ENCODE measurements at places on chromosomes 16 and 17.

GRCh38 chr17:34813290-34813689, 148.0 kb downstream of the CCT6B start:
- no peak for DNase-seq

DNA sequence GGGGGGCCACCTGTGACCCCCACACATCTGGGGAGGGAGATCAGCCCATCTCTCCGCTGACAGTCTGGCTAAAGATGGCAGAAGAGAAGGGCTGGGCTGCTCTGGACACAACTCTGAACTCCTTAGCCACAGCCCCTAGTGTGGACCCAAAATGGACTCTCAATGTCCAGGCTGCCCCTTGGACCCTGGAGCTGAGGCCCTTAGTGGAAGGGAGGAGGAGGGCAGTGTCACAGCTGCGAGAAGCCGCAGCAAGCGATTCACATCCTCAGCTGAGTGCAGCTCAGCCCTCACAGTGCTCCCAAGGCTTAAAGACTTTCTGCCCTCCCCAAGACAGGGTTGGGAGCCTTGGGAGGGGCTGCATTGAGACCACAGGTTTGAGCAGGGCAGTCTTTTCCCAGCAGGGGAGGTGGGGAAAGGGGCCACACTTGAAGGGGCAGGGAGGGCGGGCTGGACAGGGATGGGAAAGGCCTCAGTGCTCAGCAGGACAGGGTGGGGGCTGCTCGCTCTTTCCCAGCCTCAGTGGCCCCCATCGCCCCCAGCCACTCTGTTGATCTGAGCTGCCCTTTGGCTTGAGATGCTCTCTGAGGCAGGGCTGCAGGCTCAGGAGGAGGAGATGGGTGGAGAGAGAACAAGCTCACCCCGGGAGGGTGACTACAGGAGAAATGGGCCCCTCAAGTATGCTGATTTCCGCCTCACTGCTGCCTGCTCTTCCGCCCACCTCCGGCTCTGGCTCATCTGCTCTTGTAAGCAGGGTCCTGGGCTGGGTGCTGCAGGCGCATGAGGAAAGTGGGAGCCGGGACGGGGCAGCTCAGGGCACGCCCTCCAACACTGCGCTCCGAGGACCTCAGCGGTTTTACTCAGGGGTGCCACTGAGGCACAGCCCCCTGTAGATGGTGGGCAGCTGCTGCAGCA, 50.9 kb upstream of the MTSS2 start:
- no peak for DNase-seq

DNA sequence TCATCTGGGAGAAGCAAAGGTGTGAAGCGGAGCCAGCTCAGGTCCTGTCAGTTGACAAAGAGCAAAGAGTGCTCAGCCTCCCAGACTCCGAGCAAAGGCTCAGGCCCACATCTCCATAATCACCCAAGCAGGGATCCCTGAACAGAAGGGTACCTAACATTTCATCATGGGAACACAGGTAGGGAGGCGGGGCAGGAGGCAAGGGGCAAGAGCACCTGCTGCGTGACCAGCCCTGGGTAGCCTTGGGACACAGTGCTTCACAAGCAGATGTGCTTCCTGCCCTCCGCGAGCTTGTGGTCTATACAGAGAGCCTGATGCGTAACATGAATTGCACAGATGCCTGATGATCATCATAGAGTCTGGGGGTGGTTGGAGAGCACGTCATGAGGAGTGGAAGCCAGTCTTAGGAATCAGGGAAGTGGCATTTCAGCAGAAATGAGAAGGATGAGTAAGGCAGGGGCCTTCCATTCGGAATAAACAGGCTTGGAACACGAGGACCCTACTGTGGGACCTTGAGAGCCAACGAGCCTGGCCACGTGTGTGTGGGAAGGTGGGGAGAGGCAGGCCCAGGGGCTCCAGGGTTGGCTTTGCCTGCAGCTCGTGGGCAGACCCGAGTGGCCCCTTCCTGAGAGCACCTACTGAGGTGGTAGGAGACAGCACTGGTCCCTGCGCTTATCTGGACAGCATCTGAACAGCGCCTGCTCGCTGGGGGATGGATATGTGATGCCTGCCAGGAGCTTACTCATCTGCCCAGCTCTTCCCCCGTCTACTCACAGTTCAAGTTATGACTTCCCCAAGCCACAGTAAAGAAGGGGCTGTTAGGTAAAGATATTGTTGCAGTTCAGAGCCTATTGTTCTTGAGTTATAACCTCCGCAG, 125.8 kb downstream of the CCDC182 start:
- DNase-seq = no peak

- DNase-seq = no peak
Measured at GRCh38 chr17:80917716-80918560, 73.7 kb upstream of the CHMP6 start.

DNA sequence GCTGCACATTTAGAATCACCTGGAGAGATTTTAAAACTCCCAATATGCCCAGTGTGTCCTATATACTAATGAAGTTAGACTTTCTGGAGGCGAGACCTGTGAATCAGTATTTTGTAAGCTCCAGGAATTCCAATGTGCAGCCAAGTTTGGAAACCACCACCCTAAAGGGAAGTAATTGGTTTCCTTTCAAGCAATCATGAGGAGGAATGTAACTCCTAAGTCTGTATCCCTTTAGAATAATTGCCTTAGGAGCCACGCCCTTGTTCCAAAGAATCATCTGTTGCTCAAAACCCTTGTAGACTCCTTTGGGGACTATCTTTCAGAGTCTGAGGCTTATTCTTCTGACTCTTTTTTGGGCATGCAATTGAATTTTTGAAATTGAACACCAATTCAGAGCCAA, 84.4 kb downstream of the DNAH9 start:
- DNase-seq = no peak

DNA sequence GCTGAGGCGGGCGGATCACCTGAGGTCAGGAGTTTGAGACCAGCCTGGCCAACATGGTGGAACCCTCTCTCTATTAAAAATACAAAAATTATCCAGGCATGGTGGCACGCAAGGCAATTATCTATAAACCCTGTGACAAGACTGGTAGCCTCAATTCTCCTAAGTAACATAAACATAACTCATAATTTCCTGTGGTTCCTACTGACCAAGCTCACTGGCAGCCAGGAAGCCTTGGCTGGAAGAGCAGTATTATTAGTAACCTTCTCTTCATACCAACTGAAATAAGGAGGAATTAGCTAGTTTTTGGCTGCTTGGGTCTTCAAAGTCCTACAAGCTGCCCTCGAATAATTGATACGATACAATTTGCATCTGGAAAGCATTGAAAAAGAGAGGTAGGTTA, 31.6 kb upstream of the LRRC37A3 start:
- DNase-seq = no peak

- DNase-seq = no peak
Measured at GRCh38 chr17:27547301-27547683, 83.7 kb upstream of the LGALS9 start.

GRCh38 chr17:81549031-81549557, 3.1 kb downstream of the FAAP100 start:
- DNase-seq = no peak

GRCh38 chr17:64024215-64024654, 3.8 kb upstream of the ICAM2 start:
- DNase-seq = no peak

GRCh38 chr17:1005361-1005946, 8.5 kb downstream of the TIMM22 start:
- peak; percentile 77 for DNase-seq

- DNase-seq = no peak
Measured at GRCh38 chr16:9138021-9138680, 46.7 kb downstream of the HAPSTR1 start.

DNA sequence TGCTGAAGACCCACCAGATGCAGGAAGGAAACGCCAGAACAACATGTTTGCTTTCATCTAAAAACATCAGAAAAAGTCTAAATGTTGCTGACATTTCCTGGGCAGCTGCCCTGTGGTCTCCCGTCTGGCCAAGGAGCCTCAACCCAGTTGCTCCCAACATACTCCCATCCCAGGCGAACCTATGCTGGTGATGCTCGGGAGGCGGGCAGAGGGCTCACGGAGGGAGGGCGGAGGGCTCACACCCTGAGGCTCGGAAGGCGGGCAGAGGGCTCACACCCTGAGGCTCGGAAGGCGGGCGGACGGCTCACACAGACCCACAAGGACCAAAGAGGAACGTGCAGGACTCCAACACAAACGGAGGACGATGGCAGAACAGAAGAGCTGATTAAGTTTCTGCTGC, 135.4 kb downstream of the ANKRD11 start:
- no peak for DNase-seq

DNA sequence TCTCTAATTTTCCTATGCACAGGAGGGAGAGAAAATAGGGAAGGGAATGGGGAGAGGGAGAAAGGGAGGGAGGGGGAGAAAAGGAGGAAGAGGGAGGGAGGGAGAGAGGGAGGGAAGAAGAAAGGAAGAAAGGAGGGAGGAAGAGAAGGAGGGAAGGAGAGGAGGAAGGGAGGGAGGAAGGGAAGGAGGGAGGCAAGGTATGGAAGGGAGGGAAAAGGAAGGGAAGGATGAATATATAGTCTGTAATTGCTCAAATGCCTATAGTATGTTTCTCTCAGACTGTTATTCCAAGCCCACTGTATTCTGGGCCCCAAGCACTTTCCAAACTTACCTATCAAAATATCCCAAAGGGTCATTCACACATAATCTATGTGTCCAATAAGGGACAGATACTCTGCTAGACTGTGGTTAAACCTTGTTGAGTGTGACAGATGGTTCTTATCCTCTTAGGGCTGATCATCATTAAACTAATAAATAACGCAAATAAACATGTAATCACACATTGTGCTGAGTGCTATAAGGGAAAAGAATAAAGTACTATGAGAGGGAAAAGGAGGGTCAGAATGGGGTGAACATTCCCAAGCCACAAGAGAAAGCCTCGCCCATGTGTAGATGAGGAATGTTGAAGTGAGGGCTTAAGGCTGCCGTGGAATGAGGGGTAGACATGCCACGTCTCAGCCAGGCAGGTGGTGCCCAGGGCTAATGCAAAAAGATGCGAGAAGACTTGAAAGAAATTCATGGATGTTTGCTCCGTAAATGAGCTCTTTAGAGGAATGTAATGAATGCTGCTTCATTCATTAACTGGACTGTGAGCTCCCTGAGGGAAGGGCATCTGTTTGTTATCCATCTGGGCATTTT, 30.6 kb downstream of the ASIC2 start:
- no peak for DNase-seq

- DNase-seq = no peak
Measured at GRCh38 chr17:74028354-74029116, 174.9 kb upstream of the RPL38 start.

DNA sequence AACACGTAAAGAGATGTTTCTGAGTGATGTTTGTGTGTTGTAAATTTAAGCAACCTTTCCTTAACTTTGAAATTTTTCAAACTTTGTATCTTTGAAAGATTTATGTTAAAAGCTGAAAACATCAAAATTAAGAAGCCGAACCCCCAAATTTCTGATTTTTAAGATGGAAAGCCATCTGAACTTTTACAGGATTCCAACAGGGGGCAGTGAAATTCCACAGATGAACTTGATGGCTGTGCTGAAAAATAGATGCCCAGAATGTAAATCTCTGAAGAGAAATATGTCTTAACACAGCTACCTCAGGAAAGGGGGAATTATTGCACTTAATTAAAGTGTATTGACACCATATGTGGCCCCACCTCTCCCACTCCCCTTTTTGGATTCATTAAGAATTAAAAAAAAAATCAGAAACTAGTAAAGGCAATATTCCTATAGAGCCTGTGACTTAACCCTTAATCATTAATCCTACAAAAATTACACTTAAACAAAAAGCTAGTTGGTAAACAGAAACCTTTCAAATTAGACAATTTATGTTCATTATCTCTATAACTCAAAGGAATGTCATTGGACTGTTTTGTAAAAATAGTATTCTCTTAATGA, 597.9 kb downstream of the KCNJ2 start:
- peak; percentile 20 for DNase-seq

GRCh38 chr16:2471016-2471652, at the start of gene NTN3:
NTN3 (plus strand) TSS chr16:2471297; CDS start chr16:2471702, 405 bp downstream.
- DNase-seq = no peak

DNA sequence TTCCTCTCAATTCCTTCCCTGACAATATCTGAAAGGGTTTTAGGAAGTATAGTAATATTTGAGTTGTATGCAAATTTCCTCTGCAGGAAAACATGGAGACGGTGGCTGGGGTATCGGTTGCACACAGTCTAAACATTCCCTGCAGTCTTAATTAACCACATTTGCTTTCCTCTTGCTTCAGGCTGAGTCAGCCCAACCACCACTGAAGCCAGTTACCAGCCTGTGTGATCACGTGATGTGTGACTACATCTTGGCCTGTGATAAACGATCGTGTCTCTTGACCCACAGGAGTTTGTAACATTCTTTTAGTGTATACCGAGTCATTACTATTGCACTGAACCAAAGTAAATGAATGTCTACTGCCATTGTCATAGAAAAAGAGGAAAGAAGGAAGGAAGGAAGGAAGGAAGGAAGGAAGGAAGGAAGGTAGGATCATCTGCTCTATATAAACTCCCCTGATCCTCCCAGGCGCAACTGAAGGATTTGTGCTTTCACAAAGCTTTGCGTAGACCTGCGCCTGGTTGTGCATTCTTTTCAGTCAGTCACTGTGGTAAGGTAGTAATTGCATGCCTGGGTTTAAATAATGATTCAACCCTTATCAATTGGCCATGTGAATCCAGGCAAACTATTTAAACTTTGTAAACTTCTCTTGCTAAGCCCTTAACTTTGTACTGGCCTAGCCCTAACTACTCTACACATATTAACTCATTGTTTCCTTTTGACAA, 280.6 kb upstream of the SALL1 start:
- peak; percentile 66 for DNase-seq

DNA sequence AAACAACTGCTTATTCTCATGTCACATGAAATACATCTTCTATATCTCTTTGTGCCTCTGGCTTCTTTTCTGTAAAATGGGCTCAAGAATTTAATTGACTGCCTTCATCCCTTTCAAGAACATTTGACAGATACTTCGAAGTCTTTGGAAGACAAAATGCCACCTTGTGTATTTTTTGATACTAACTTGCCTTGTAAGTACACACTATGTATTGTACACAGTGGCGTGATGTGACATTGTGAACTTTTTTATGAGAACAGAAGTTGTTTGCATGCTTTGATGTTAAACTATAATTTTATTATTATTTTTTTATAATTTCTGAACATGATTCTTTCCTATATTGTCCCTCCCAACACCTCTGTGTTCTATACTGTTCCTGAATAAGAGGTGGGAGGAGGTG, 73.7 kb downstream of the MAP2K4 start:
- no peak for DNase-seq

DNA sequence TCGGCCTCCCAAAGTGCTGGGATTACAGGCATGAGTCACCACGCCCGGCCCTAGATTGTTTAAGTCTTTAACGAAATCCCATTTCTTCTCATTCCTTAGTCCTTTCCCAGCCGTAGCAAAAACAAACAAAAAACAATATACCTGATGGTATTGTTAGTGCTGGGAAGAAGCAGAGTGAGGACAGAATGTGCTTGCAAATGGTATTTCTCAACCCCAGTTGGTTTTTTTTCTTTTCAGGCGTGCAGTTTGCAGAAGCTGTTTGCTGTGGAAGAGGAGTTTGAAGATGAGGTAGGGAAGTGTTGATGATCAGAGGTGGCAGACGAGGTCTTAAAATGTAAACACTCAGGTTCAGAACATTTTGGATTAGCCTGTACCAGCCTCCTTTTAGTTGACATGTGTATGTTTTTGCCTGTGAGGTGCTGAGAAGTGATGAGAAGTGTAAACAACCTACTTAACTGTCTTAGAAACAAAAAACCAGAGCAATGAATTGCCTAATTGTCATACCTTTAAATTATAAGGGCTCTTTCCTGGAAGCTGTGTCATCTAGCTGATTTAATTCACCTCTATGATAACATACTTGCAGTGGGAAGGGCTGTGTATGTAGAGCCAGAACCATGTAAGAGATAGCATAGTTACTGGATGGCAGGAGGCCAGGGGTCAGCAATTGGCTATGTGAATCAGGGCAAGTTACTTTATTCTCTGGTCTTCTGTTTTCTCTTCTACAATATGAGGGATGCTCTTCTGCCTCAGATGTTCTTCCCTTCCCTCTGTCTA, 3.4 kb downstream of the HROB start:
- DNase-seq = no peak

- DNase-seq = no peak
Measured at GRCh38 chr17:55769625-55770000, 18.8 kb downstream of the PCTP start.
